ENCODE measurements at places on chromosomes 7 and 10.

- DNase-seq: no peak
Measured at GRCh38 chr7:19852192-19852591, 78.8 kb upstream of the TMEM196 start.

DNA sequence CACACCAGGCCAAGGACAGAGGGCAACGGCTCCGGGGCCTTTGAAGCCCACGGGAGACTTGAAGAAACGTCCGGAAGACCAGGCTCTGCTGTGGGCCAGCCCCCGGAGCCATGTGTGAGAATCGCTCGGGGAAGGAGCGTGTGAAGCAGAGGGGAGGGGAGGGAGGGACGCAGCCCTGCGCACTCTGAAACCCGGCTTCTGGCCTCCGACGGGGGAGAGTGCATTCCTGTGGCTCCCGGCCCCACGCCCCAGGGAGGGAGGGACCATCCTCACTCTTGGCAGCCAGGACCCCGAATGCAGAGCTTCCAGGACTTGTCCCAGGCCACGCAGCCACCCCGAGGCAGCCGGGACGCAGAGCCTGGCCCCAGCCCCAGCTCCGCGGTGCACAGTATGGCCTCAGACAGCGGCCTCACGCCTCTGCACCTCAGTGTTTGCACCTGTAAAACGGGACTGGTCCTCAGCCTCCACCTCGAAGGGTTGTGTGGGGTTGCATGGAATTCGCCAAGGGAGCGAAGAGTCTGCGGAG is 67.4 kb downstream of the PDGFA start:
- DNase-seq: no peak

- no peak for DNase-seq
Measured at GRCh38 chr7:50450590-50451032, 461 bp upstream of the FIGNL1 start.

GRCh38 chr7:47402941-47403866 is 178.7 kb downstream of the TNS3 start:
- no peak for DNase-seq

DNA sequence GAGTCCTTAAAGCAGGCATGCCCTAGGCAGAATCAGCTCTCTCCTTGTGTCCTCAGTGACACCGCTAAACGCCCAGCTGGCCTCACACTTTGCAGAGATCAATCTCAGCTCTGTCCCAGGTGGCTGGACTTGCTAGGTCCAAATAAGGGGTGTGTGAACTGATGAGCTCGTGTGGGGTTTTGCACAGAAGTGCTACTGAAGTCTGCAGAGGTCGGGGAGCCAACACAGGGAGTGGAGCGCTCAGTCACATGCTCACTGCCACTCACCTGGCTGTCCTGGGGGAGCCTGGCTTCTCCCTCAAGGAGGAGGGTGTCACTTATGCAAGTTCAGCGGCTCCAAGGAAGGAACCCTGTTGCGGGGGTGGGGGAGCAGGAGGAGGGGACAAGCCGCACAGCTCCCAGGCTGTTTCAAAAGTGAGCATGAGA is 2.0 kb downstream of the ELN start:
- no peak for DNase-seq

DNA sequence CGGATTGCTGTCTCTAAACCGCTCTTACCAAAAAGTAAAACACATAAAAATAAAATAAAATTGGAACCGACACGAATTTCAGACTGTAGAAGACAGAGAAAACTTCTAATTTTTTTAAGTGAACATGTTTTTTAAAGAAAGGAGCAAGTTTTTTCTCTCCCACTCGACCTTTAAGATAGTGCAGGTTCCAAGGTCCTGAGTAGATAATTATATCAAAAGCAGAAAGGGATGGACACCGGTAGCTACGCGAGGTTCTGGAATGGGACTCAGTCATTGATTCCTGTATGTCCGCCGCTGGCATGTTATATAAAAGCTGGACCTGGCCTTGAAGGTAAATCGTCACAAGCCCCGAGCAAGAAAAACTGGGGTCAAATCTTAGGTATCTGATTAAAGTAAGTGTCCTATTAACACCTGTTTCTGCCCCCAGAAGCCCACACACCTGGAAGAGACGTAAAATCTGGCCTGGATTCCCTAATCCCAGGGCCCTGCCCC is 462 bp upstream of the CISD1 start:
- no peak for DNase-seq

DNA sequence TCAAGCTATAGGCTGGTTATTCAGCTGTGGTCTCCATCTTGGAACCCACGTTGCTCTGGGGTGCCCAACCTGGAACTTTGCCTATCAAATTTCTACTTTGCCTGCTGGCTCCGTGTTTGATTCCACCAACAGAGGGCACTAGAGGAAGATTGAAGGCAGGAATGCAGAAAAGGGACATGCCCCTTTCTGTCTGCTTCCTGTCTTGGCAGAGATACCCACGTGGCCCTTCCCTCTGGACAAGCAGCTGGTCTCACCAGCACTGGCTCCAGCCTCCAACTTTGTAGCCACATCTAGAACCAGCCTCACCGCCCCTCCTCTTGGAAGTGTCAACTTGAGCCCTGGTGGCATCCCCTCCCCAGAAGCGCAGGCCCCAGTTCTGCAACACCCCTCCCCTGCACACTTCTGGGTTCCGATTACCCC is 52.1 kb upstream of the ZNF438 start:
- peak; percentile 27 for DNase-seq

GRCh38 chr7:107996072-107996882 is 6.7 kb downstream of the LAMB1 start:
- DNase-seq: no peak

GRCh38 chr7:7122701-7123281 is 59.6 kb upstream of the C1GALT1 start:
- DNase-seq: no peak

DNA sequence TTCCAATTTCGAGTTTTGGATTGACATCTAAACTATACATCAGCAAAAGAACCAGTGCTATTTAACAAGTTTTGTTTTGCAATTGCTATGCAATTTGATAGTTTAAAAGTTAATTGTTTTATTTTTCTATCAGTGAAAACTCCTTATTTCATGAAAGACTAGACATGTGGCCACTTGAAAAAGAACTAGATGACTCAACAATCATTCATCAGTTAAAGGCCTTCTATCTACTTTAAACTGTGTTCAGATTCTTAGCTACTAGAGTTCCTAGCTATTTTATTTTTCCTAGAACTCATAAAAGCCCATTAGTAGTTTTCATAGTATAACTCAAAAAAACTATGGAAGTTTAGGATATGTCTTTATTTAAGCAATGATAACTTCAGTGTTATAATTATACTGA is 104.6 kb upstream of the LSM8 start:
- no peak for DNase-seq

DNA sequence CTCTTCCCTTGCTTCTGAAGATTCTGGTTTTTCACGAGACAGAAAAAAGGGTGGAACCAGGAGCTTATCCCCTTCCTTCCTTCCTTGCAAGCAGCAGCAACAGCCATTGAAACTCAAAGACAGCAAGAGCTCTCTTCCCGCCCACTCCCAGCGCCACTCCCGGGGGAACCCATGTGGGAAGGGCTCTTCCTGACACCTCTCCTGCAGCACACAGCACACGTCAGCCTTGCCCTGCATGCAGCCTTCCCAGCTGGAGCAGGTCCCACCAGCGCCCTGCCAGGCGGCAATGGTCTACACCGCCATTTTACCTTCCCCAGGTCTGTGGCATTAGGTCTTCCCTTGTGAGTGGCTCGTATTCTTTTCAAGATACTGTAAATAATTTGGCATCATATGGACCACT is 161.8 kb downstream of the MGMT start:
- no peak for DNase-seq

DNA sequence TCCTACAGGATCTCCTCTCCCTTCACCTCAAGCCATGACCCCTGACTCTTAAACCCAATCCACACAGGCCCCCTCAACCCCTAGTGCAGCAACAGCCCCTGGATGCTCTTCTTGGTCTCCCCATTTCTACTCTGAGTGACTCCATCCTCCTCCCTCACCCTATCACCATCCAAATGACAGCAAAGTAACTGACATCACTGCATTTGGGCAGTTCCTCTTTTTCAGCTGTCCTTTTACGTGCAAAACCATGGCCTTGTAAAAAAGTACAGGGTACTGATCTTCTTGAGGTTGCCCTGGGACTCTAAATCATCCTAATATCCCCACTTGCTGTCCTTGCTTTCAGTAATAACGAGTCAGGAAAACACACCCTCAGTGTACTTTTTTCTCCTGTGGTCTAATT is 454.9 kb downstream of the ADRA2A start:
- no peak for DNase-seq

GRCh38 chr7:89809291-89809690 is 345.0 kb upstream of the STEAP1 start:
- DNase-seq: no peak

DNA sequence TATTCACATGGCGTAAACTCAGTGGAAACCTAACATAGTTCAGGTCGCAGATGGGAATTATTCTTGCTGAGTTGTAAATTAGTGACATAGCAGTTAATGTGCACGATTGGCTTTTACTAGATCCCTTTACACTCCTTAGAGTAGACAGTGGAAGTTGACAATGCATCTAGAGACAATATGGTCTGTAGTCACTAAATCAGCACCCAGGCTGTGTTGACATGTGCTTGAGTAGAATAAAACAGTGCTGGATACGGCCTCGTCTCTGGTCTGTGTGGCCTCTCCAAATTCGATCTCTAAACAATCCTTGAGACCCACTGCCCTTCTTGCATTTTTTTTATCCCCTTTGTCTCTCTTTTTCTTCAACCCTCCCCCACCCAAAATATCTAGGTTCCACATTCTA is 615.7 kb downstream of the SORCS1 start:
- no peak for DNase-seq

- DNase-seq: no peak
Measured at GRCh38 chr10:114632869-114633715, 25.0 kb downstream of the ABLIM1 start.

GRCh38 chr7:2970861-2971260 is 72.8 kb downstream of the CARD11 start:
- no peak for DNase-seq

- no peak for DNase-seq
Measured at GRCh38 chr10:42951486-42952251, 125.2 kb upstream of the RET start.
